Stimulated activated CD8-positive, alpha-beta memory T cell treated with anti-CD3 and anti-CD28 coated beads, Interleukin-12 subunit alpha, Interleukin-12 subunit beta, amount 100 ng/mL, for 4 hours (primary cell): ENCODE measurements at places on chromosomes 3 and 15.

DNA sequence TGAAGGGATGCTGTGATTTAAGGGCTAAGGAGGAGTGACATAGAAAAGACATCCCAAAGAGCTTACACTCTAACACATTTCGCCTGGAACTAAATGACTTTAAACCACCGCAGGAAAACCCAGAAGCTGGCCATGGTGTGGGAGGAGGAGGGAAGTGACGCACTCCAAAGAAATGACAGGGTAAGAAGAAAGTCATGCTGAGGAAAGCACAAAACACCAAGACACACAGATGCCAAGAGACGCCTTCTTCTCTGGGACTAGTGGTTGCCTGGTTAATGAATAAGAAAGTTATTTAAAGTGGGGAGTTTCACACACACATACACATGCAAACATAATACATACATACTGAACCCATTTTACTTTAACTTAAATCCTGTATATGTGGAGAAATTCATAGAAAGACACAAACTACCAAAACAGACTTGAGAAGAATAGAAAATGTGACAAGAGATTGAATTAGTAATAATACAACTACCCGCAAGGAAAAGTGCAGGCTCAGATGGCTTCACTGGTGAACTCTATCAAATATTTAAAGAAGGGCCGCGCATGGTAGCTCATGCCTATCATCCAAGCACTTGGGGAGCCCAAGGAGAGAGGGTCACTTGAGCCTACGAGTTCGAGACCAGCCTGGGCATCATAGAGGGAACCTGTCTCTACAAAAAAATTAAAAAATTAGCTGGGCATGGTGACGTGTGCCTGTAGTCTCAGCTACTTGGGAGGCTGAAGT is 125.5 kb downstream of the NSMCE3 start:
- no peak for DNase-seq

GRCh38 chr15:32029862-32030781 is at the start of gene CHRNA7:
Gene CHRNA7 (plus strand): TSS chr15:32030515. CDS start chr15:32030595, 80 bp downstream.
- no peak for DNase-seq

- no peak for DNase-seq
Measured at GRCh38 chr15:78105476-78106241, 13.3 kb downstream of the SH2D7 start.

- DNase-seq = no peak
Measured at GRCh38 chr15:82066455-82066854, 20.6 kb upstream of the MEX3B start.

DNA sequence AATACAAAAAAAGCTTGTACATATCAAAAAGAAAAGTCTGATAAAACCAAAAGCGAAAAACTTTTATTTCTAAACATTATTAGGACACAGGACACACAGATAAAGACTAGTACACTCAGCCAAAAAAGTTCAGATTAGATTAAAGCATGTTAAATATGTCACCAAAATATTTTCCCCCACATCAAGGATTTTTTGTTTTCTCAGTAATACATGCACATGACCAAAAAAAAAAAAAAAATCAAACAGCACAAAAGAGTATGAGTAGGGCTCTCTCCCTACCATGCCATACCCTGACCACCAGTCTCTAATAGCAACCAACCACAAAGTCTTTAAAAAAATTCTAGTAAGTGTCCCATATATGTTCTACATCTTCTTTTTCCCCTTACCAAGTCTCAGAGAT is 77.4 kb downstream of the LRRFIP2 start:
- no peak for DNase-seq

- DNase-seq = no peak
Measured at GRCh38 chr3:168168743-168169142, 73.0 kb upstream of the GOLIM4 start.

GRCh38 chr3:190083635-190084034 is 37.1 kb downstream of the P3H2 start:
- no peak for DNase-seq

DNA sequence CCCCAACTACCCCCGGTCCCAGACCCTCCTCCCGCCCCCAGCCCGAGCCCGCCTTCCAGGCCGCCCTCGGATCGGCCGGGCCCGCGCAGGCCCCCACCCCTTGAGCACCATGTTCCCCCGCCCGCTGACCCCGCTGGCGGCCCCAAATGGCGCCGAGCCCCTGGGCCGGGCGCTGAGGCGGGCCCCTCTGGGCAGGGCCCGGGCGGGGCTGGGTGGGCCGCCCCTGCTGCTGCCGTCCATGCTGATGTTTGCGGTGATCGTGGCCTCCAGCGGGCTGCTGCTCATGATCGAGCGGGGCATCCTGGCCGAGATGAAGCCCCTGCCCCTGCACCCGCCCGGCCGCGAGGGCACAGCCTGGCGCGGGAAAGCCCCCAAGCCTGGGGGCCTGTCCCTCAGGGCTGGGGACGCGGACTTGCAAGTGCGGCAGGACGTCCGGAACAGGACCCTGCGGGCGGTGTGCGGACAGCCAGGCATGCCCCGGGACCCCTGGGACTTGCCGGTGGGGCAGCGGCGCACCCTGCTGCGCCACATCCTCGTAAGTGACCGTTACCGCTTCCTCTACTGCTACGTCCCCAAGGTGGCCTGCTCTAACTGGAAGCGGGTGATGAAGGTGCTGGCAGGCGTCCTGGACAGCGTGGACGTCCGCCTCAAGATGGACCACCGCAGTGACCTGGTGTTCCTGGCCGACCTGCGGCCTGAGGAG is 472 bp downstream of the CHST14 start:
- no peak for DNase-seq

GRCh38 chr3:46489381-46489780 is 8.4 kb upstream of the RTP3 start:
- DNase-seq = no peak

DNA sequence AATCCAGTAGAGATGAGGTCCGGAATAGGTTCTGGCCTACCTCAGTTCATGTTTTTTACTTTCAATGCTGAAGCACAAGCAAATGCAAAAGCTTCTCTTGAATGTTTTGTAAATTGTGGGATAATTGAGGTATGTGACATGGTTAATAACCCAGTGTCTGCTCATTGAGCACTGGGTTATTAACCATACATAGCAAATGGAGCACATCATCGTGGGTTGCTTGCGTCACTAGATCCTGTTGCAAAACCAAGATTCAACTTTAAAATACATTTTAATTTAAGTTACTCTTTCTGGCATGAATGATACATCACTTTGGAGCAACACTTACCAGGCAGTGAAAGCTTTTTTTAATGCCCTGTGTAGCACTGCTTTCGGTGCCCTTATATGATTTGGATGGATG is 165.6 kb downstream of the IGF1R start:
- DNase-seq = no peak

GRCh38 chr15:76183930-76184649 is 124.3 kb downstream of the TMEM266 start:
- no peak for DNase-seq

DNA sequence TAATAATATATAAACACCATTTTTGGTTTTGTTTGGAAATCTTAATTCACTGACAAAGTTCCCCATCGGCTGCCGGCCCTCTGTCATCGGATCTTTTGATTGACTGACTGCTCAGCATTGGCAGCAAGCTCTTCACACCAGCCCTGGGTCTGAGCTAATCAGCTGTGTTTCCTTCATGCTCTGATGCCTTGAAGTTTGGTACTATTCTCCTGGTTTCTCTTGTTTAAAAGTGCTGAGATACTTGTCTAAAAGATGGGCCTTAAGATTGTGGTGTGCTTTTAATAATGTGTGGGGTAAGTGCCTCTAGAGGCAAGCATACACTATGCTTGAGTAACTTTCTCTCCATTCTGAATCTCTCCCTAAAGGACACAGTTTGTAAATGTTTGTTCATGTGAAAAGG is 415.5 kb upstream of the TPRG1 start:
- DNase-seq = no peak
